ENCODE measurements at places on chromosomes 13 and 19. TPM values are rescaled to one million over a fixed set of nuclear protein-coding genes. Genes with fewer than 3 reads are reported as not detected.

The BICRA gene
- 9.8 TPM for total RNA-seq

The GPC6 gene
- total RNA-seq: 9.8 TPM

GRCh38 chr13:72390909-72391308 is 336.5 kb downstream of the MZT1 start:
- DNase-seq: no peak

GRCh38 chr13:114067381-114067885 is 65.0 kb downstream of the RASA3 start:
- DNase-seq: no peak

DNA sequence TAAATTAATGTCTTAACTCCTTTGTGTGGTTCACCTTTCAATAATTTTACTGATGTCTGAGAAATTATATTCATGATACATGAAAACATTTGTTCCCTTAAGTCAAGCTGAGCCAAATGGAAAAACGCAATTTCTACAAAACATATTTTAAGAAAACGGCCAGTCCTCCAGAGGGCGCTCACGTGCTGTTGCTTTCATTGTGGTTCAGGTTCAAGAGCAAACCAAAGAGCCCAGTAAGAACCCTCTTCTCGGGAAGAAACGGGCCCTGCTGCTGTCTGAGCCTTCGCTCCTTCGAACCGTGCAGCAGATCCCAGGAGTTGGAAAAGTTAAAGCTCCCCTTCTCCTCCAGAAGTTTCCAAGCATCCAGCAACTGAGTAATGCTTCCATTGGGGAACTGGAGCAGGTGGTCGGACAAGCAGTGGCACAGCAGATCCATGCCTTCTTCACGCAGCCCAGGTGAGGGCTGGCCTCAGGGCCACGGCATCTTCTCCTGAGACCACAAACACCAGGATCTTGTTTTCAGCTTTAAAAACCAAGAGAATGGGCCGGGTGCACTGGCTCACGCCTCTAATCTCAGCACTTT is 4.3 kb downstream of the FAAP24 start:
- DNase-seq: peak; percentile 27

Measured in occipital lobe (tissue), 3 donors.